ENCODE measurements at places on chromosomes 6 and 20.

- no peak for DNase-seq
Observed at GRCh38 chr6:130681028-130681427, 146.2 kb upstream of the SMLR1 start.

- DNase-seq: no peak
Observed at GRCh38 chr6:155611742-155612141, 156.1 kb upstream of the NOX3 start.

DNA sequence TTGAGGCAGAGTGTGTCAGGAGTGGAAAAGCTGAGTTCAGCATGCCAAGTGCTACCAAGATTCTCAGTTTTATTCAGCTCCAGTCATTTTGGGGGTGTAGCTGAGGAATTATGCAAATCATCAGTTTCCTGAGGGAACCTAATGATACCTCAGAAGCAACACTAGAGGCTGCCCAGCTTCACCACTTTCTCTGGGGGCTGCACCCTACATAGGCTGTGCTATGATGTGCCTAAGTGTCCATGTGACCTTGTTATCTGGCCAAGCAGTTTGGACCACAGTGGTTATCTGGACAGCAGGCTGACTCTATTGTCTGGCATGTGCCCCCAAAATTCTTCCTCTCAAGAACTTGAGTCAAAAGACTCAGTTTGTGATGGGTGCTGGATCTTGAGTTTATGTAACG, 374.6 kb upstream of the SYNCRIP start:
- DNase-seq: no peak

- no peak for DNase-seq
Observed at GRCh38 chr6:157227202-157228166, 95.8 kb downstream of the TMEM242 start.

DNA sequence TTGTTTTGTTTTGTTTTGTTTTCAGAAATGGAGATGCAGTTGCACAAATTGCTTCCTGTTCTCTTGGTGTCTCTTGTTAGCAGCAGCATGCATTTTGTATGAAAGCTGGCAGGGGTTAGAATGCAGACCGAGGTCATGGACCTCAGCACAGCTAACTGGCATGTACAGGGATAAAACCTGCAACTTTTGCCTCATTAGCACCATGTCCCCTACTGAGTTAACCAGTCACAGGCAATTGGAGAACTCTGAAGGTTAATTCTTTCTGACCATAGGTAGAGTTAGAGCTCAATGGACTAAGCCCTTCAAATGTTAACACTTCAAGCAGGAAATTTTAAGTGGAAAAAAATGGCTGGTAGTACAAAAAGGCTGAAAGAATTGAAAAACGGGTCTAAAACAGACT, 377.1 kb downstream of the ADGRB3 start:
- no peak for DNase-seq

DNA sequence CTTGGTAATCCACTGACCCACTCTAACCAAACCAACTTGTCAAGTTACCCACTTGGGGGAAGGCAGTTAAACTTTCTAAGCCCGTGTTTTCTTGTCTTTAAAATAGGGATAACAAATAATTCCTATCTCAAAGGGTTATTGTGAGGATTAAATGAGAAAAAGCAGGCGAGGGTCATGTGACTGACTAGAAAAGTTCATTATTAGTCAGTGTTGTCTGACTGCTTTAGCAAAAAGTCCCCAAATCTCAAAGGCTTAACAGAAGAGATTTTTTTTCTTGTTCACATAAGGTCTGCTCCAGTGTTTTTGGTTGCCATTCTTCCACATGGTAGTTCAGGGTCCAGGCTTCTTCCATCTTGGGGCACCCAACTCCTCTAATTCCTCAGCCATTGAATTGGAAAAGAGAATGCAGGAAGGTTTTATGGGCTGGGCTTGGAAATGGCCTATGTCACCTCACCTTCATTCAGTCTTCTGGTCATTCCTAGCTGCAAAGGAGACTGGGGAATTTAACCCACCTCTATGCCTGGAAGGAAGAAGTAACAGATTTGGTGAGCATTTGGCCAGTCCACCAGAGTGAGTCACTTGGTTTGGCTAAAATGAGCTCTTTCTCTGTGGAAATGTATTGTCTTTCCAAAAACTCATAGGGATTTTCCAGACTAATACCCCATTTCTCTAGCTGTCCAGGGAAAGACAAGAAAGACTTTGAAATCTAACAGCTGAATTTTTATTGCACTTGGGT, 77.0 kb downstream of the CAP2 start:
- DNase-seq: no peak

- no peak for DNase-seq
Observed at GRCh38 chr6:110461376-110461775, 15.0 kb downstream of the SLC22A16 start.

DNA sequence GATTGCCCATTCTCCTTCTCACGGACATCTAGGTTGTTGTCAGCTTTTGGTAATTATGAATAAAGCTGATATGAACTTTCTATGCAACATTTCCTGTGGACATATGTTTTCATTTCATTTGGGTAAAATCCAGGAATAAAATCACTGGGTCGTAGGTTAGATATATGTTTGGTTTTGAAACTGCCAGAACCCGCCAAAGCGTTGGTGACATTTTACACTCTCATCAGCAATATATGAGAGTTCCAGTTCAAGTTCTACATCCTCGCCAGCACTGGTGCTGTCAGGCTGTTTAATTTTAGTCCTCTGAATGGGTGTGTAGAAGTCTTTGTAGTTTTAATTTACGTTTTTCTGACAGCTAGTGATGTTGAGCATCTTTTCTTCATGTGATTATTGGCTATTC, 27.5 kb upstream of the LRFN2 start:
- DNase-seq: no peak

DNA sequence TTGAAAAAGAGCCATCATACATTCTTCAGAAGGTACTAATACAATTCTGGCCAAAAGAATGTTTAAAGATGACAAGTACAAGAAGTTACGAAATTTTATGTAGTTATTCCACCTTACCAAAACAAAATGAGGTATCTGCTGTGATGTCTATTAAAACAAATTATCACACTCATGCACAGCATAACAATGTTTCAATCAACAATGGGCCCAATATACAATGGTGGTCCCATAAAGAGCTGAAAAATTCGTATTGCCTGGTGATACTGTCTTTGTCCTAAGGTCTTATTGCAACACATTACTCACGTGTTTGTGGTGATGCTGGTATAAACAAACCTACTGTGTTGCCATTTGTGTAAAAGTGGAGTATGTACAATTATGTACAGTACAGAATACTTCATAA, 3.6 kb upstream of the NUP153 start:
- no peak for DNase-seq

DNA sequence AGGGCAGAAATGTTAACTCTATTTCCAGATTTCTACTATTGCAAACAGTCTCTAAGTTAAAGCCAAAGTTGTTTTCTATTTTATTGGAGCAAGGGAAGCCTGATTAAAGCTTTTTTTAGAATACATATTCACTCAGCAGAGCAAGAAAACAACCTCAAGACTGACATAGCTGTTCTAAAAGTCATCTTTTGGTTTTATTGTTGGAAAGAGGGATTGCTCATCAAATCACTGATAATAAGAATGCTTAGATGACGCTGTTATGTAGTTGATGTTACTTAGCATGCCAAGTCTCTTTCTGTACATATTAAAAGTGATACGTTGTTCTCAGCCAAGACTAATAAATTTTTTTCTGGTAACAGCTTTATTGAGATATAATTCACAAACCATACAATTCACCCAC, 172.6 kb upstream of the LAMA2 start:
- DNase-seq: no peak

GRCh38 chr20:12660918-12661317, 347.9 kb upstream of the SPTLC3 start:
- no peak for DNase-seq

- DNase-seq: no peak
Observed at GRCh38 chr6:74749211-74750147, 456.4 kb downstream of the COL12A1 start.

- DNase-seq: no peak
Observed at GRCh38 chr6:73942592-73943186, 246.7 kb downstream of the CD109 start.

DNA sequence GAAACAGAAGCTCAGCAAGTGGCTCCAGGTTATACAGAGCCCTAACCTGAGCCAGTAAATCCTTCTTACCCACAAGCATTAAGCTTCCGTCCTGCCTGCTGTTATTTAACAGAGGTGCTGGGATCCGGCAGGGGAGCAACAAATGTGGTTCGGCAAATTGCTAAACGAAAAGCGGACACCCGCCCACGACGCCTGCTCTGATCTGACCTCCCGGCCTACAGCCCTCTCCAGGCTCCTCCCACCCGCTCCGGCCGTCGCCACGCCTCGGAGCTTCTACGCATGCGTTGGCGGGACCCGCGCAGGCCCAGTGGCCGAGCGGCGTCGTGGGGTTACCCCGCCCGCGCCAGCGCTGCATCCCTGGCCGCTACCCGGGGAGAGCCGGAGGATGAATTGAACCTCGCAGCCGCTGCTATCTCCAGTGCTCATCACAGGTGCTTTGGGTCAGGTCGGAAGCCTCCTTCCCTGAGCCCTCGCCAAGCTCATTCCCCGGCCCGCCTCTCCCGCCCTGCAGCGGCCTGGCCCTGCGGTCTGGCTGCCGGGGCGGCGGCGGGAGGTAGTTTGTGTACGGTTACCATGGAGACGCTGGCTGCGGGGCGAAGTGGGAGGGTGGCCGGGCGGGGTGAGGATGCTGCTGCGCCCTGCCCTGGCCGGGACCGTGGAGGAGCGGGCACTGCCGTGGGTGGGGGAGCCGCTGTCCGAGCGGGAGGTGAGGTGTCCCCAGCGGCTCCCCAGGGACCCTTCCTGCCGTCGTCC, at the start of gene ARMC2:
Gene ARMC2, plus strand, starts transcription at position 307 of the 753 bp plus-strand sequence. CDS start 5,846 bp downstream, outside the sequence.
- peak; percentile 86 for DNase-seq

GRCh38 chr6:12648171-12648570, 68.4 kb upstream of the PHACTR1 start:
- no peak for DNase-seq

- no peak for DNase-seq
Observed at GRCh38 chr6:42618686-42619085, 54.9 kb downstream of the UBR2 start.

DNA sequence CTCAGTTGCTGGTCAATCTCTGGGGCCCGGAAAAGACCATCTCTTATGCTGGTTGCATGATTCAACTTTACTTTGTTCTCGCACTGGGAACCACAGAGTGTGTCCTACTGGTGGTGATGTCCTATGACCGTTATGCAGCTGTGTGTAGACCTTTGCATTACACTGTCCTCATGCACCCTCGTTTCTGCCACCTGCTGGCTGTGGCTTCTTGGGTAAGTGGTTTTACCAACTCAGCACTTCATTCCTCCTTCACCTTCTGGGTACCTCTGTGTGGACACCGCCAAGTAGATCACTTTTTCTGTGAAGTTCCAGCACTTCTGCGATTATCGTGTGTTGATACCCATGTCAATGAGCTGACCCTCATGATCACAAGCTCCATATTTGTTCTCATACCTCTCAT, 4.3 kb downstream of the OR2J3 start:
- no peak for DNase-seq

DNA sequence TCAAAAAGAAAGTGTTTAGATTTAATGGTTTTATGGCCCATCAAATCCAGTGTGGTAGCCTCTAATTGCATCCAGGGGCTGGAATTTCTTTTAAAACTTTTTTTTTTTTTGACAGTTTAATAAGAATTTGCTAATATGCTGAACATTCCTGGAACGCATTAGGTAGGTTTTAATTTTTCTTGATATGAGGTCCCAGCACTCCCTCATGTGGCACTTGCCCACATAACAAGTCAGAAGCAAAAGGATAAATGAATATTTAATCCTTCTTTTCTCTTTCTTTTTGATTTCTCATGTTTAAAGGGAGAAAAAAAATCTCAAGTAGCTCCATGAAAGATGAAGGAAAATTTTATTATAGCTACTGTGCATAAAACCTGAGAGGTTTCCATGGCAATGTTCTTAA, 13.5 kb downstream of the HAO1 start:
- no peak for DNase-seq

- no peak for DNase-seq
Observed at GRCh38 chr20:21511485-21511849, 2.4 kb downstream of the NKX2-2 start.

- DNase-seq: no peak
Observed at GRCh38 chr6:112130878-112131277, 43.5 kb downstream of the FAM229B start.

- DNase-seq: no peak
Observed at GRCh38 chr6:24228681-24229255, 102.8 kb downstream of the NRSN1 start.

- no peak for DNase-seq
Observed at GRCh38 chr6:39992861-39993622, 58.8 kb upstream of the MOCS1 start.

DNA sequence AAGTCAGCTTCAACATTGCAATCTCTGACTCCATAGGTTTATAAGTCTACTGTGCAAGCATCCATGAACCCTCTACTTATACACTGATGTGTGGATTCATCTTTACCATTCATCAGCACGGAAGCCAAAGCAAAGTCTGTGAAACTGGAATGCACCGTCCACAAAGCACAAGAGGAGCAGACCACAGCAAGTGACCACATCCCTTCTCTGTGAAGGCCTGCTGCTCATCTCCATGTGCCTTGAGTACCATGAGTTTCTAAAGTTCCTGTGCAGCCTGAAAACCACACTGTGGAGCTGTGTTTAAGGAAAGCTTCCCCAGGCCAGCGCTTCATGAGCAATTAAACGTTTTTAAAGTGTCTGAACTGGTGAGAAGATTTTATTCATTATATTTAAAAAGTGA, 20.0 kb downstream of the GABRR1 start:
- DNase-seq: no peak

GRCh38 chr6:23783901-23784300, 342.1 kb upstream of the NRSN1 start:
- DNase-seq: no peak

- no peak for DNase-seq
Observed at GRCh38 chr20:60024245-60024644, 66.0 kb downstream of the CDH26 start.

DNA sequence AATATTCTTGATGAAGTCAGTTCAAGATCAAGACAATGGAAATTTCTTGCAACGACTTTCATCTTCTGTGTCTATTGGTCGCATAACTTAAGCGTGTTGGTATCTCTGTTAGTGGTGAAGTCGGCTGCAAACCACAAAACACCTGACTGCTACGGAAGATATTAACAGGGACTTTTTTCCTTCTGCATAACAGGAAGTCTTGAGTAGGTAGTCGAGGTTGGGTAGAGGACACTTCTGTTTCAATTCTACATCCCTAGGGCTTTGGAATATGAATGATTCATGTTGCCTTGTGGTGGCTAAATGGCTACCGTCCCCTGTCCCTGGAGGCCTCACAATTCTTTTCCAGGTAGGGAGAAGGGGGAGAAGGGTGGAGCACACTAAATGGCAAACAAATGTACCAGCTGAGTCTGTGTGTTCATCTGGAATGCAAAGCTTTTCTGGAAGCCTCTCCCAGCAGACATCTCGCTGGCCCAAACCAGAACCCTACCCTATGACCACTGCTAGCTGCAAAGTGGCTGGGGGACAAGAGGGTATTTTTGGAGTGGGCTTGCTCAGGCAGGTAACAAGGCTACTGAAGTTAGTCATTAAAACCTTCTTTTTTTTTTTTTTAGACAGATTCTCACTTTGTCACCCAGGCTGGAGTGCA, 34.6 kb upstream of the NKX2-2 start:
- no peak for DNase-seq

- DNase-seq: no peak
Observed at GRCh38 chr6:40098774-40099173, 164.5 kb upstream of the MOCS1 start.

- DNase-seq: no peak
Observed at GRCh38 chr6:83884523-83884922, 25.0 kb downstream of the CYB5R4 start.

GRCh38 chr6:4059115-4059777, 19.7 kb downstream of the FAM217A start:
- DNase-seq: peak; percentile 29
